ENCODE measurements at places on chromosomes 12 and 14. TPM values are rescaled to one million over a fixed set of nuclear protein-coding genes. Genes with fewer than 3 reads are reported as not detected.

- no peak for DNase-seq
Measured at GRCh38 chr12:94165670-94166364, 17.4 kb downstream of the PLXNC1 start.

- DNase-seq: no peak
Measured at GRCh38 chr14:76538648-76539008, 162.7 kb downstream of the ESRRB start.

Gene LHX5
- total RNA-seq: not detected

- DNase-seq: no peak
Measured at GRCh38 chr12:91952916-91953315, 192.7 kb downstream of the BTG1 start.

Gene SCNN1A
- 21.5 TPM for total RNA-seq

GRCh38 chr12:42873401-42873800 is 283.9 kb upstream of the PRICKLE1 start:
- DNase-seq: no peak
